Activated naive CD4-positive, alpha-beta T cell treated with anti-CD3 and anti-CD28 coated beads, Interleukin-2, amount 50 U/mL, for 72 hours (primary cell): ENCODE measurements at places on chromosomes 3 and 15. TPM values are rescaled to one million over a fixed set of nuclear protein-coding genes. Genes with fewer than 3 reads are reported as not detected.

MYRIP gene
- not detected for total RNA-seq

ZNF770 gene
- 25.2 TPM for total RNA-seq

RTP1 gene
- not detected for total RNA-seq

GPR160 gene
- total RNA-seq: 13.2 TPM

CP gene
- not detected for total RNA-seq

LRRC31 gene
- total RNA-seq: not detected

GP5 gene
- total RNA-seq: 0.58 TPM

MAP2K1 gene
- total RNA-seq: 78.8 TPM

MYL3 gene
- total RNA-seq: not detected

WDR93 gene
- not detected for total RNA-seq

ARHGAP31 gene
- 2.1 TPM for total RNA-seq

DLL4 gene
- not detected for total RNA-seq

CYP8B1 gene
- total RNA-seq: not detected

TMC3 gene
- not detected for total RNA-seq
